ENCODE measurements at places on chromosomes 7 and 10. TPM values are rescaled to one million over a fixed set of nuclear protein-coding genes. Genes with fewer than 3 reads are reported as not detected.

The INMT gene
- not detected for total RNA-seq

The UCN3 gene
- not detected for total RNA-seq

The ITPRID1 gene
- total RNA-seq = not detected

GRCh38 chr10:114685456-114685855, 27.4 kb upstream of the ABLIM1 start:
- no peaks in the 10 kb centered on the region for H3K27me3 ChIP-seq
- no peaks in the 10 kb centered on the region for H3K36me3 ChIP-seq
- no peak overlapping the region for H3K4me3 ChIP-seq

GRCh38 chr7:129670656-129671055, 59.1 kb downstream of the NRF1 start:
- peaks cover 42% of the 10 kb centered on the region for H3K36me3 ChIP-seq
- peaks cover 12% of the 10 kb centered on the region for H3K4me1 ChIP-seq
- H3K27me3 ChIP-seq = no peaks in the 10 kb centered on the region
- H3K27ac ChIP-seq = no peak overlapping the region

DNA sequence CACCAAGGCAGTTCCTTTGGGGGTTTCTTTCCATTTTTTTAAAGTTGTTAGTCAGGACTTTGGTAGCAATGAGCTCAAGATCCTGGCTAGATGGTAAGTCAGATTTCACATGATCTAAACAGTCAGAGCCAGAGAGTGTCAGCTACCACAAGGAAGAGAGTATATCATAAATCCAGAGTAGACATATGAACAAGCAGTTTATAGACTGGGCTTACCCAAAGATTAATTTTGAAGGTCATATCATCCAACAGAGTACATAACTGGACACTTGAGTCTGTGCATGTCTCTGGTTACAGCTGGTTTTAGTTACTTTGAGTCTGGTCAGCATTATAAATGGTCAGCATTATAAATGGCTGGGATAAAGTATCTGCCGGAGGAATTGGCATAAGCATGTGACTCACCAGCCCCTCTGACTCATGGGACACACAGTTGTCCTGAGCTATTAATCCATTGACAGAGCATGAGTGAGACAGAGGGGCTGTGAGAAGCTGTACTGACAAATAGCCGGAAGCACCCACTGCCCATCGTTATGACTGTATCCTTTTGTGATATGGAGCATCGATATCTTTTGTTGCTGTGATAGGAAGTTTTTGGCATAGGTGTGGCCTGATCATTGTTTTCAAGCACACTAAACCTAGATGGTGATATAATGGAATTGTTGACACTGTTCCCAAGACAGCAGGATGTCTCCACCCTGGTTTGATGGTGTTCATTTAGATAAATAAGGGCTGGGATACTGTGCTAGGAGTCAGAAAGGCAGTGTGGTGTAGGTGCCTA, 19.3 kb downstream of the PPP1R3C start:
- H3K27ac ChIP-seq = peak overlapping the region; percentile 97
- H3K4me1 ChIP-seq = peaks cover 38% of the 10 kb centered on the region
- no peaks in the 10 kb centered on the region for H3K36me3 ChIP-seq
- H3K4me3 ChIP-seq = peak overlapping the region; percentile 35

The FEZF1 gene
- total RNA-seq = not detected

The NODAL gene
- not detected for total RNA-seq

GRCh38 chr7:3358991-3359390, 57.9 kb downstream of the SDK1 start:
- H3K27ac ChIP-seq = no peak overlapping the region
- no peaks in the 10 kb centered on the region for H3K27me3 ChIP-seq
- no peak overlapping the region for H3K4me3 ChIP-seq
- DNase-seq = no peak
- H3K36me3 ChIP-seq = no peaks in the 10 kb centered on the region

DNA sequence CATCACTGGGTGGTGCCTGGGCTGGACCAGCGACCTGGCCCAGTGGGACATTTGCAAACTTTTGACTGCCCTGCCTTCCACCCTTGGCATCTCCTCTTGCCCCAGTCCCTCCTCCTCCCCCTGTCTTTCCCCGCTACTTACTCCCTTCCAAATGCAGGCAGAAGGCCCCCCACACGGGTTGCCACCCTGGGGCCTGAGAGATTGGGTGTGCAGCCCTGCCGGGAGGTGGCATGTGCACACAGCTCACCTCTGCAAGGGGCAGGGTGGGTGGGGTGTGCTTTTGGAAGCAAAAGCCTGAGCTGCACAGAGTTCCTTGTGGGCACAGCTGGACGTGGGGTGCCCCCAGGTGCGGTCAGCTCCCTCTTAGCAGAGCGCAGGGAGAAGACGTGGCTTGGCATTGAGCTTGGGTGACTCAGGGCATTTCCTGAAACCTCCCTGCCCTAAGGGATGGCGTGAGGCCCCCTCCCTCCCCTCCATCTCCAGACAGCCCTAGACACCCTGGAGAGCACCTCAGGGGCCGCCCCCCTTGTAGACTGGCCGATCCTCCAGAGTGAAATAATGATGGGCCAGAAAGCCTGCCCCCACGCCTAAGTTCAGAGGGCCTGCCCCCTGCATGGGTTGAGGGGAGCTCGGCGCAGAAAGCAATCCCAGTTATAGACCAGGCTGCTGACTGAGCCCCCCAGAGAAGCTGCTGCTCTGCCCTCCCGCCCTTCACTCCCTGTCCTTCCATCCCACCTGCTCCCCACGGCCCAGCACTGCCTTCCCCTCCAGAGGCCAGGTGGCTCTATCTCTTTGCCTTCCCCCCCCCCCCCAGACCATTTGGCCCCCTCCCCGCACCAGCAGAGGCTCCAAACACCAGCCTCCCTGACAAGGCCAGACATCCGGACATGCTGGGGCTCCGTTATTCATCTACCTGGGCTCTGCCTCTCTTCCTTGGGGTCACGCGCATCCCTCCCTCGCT, 2.3 kb upstream of the SHH start:
- no peaks in the 10 kb centered on the region for H3K36me3 ChIP-seq
- H3K27ac ChIP-seq = no peak overlapping the region
- no peak overlapping the region for H3K4me3 ChIP-seq
- peaks cover 37% of the 10 kb centered on the region for H3K27me3 ChIP-seq

GRCh38 chr7:101216860-101217387, 457 bp downstream of the PLOD3 start:
- no peak for DNase-seq
- H3K4me1 ChIP-seq = peaks cover 11% of the 10 kb centered on the region
- H3K27ac ChIP-seq = peak overlapping the region; percentile 83
- no peaks in the 10 kb centered on the region for H3K27me3 ChIP-seq
- peak overlapping the region; percentile 80 for H3K4me3 ChIP-seq
- no peaks in the 10 kb centered on the region for H3K36me3 ChIP-seq

GRCh38 chr10:50417886-50418830, 166.8 kb upstream of the ASAH2 start:
- no peak overlapping the region for H3K27ac ChIP-seq
- H3K4me1 ChIP-seq = peaks cover 34% of the 10 kb centered on the region
- peak; percentile 65 for DNase-seq
- no peak overlapping the region for H3K4me3 ChIP-seq

The LIPJ gene
- total RNA-seq = not detected

The HMX2 gene
- not detected for total RNA-seq

GRCh38 chr10:114714281-114714741, 56.2 kb upstream of the ABLIM1 start:
- no peaks in the 10 kb centered on the region for H3K36me3 ChIP-seq
- peak; percentile 94 for DNase-seq
- H3K27me3 ChIP-seq = no peaks in the 10 kb centered on the region

The GPR15LG gene
- not detected for total RNA-seq

DNA sequence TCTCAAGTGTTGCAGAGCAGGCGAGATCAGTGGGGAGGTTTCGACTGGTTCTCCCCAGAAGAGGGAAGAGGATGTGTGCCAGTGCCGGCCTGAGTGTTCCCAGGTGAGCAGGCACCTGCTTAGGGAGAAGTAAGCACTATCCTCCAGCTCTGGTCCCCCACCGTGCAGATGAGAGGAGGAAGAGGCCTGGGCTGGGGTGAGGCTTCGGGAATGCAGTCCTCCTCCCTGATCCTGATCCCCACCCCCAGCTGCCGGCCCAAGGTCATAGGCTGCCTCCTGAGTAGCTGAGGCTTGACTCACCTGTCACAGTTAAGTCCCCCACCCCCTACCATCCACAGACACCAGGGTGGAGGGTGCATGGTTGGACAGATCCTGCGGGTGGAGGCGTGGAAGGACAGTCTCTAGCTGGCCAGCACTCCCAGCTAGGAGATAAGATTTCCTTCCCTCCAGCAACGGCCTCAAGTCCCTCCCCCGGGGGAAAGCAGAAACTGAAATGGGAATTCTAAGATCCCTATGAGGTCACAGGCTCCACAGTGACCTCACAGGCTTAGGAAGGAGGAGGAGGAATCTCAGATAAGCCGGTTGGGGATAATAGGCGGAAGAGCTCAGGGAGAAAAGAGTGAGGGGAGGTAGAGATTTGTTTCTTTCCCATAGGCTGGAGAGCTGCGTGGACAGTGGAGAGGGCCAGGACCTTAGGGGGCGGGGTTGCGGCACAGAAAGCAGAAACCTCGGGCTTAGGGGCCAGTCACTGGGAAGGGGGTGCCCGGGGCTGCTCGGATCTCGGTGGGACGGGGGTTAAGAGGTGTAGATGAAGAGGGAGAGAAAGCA, 1.0 kb downstream of the LRCH4 start:
- peak overlapping the region; percentile 78 for H3K4me3 ChIP-seq
- H3K36me3 ChIP-seq = peaks cover 10% of the 10 kb centered on the region
- peaks cover 17% of the 10 kb centered on the region for H3K4me1 ChIP-seq
- no peak overlapping the region for H3K27ac ChIP-seq
- peak; percentile 48 for DNase-seq

- H3K4me1 ChIP-seq = no peaks in the 10 kb centered on the region
- H3K36me3 ChIP-seq = no peaks in the 10 kb centered on the region
- no peak overlapping the region for H3K4me3 ChIP-seq
- no peak for DNase-seq
Measured at GRCh38 chr10:107434854-107435253, 270.3 kb upstream of the SORCS1 start.

GRCh38 chr10:15344876-15345285, 26.2 kb downstream of the FAM171A1 start:
- H3K36me3 ChIP-seq = no peaks in the 10 kb centered on the region
- no peak overlapping the region for H3K4me3 ChIP-seq
- peak overlapping the region; percentile 34 for H3K27ac ChIP-seq
- H3K27me3 ChIP-seq = no peaks in the 10 kb centered on the region
- peaks cover 22% of the 10 kb centered on the region for H3K4me1 ChIP-seq

The DMBT1 gene
- 0.62 TPM for total RNA-seq

DNA sequence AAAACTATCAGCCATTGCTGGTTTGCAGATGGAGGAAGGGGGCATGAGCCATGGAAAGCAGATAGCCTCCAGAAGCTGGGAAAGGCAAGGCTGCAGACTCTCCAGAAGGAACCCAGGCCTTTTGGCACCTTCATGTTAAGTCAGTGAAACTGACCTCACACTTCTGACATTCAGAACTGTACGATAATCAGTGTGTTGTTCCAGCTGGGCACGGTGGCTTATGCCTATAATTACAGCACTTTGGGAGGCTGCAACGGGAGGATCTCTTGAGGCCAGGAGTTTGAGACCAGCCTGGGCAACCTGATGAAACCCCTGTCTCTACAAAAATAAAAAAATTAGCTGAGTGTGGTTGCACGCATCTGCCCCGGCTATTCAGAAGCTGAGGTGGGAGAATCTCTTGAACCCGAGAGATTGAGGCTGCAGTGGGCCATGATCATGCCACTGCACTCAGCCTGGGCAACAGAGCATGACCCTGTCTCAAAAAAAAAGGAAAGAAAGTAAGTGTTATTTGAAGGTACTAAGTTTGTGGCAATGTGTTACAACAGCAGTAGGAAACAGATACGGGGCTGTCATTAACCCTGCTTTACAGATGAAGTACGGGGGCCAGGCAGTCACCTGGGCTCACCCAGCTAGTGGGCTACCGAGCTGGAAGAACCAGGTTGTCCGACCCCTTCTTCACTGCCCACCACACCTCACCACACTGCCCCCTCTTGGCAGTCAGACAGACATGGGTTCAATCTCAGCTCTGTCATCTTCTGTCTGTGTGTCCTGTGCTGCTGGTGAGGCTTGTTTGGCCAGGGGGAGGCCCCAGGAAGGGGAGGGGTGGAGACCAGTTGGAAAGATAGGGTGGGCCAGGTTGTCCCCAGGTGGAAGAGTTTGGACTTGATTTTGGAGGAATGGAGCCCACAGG, 18.3 kb downstream of the CHST3 start:
- H3K27me3 ChIP-seq = no peaks in the 10 kb centered on the region
- no peak for DNase-seq
- no peak overlapping the region for H3K4me3 ChIP-seq
- H3K36me3 ChIP-seq = no peaks in the 10 kb centered on the region
- H3K27ac ChIP-seq = no peak overlapping the region

GRCh38 chr10:8360365-8360764, 305.9 kb downstream of the GATA3 start:
- DNase-seq = no peak
- no peak overlapping the region for H3K4me3 ChIP-seq
- H3K36me3 ChIP-seq = no peaks in the 10 kb centered on the region
- H3K4me1 ChIP-seq = peaks cover 7% of the 10 kb centered on the region
- H3K27ac ChIP-seq = no peak overlapping the region

GRCh38 chr7:148356303-148356702, 234.3 kb upstream of the C7orf33 start:
- no peaks in the 10 kb centered on the region for H3K36me3 ChIP-seq
- H3K4me3 ChIP-seq = no peak overlapping the region
- no peak overlapping the region for H3K27ac ChIP-seq
- DNase-seq = no peak
- H3K27me3 ChIP-seq = peaks cover 26% of the 10 kb centered on the region
- H3K4me1 ChIP-seq = no peaks in the 10 kb centered on the region

DNA sequence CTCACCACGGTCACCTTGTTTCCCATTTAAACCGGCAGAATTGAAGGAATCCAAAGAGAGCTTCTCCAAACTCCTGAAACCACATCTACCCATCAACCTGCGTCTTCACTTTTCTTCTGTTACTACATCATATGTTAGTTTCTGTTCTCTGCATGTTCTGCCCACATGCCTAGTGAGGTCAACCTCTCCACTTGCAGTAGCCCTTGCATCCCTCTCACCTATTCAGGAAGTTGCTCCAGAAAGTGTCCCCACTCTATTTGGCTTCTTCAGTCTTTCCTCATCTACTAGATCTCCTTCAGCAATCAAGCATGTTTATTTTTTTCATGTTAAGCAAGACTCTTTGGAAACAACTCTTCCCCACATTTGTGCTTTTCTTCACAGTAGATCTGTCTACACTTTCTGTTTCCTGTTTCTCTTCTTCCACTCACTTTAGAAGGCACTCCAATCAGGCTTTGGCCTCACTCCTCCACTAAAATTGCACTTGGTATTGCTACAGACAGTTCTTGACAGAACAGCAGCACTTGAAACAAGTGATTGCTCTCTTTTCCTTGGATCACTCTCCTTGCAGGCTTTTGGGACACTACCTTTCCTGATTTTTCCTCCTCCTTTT, 7.5 kb downstream of the SAMD9L start:
- no peak overlapping the region for H3K27ac ChIP-seq
- no peaks in the 10 kb centered on the region for H3K27me3 ChIP-seq
- H3K36me3 ChIP-seq = no peaks in the 10 kb centered on the region
- no peak for DNase-seq
- H3K4me3 ChIP-seq = no peak overlapping the region
- peaks cover 13% of the 10 kb centered on the region for H3K4me1 ChIP-seq

- H3K36me3 ChIP-seq = no peaks in the 10 kb centered on the region
- no peak overlapping the region for H3K4me3 ChIP-seq
- no peaks in the 10 kb centered on the region for H3K27me3 ChIP-seq
- no peaks in the 10 kb centered on the region for H3K4me1 ChIP-seq
- DNase-seq = no peak
Measured at GRCh38 chr7:35268953-35269352, 15.1 kb upstream of the TBX20 start.

The TAC1 gene
- total RNA-seq = not detected

The H2BK1 gene
- total RNA-seq = not detected

The GDF2 gene
- total RNA-seq = not detected
